ENCODE measurements at places on chromosomes 7 and 10.

DNA sequence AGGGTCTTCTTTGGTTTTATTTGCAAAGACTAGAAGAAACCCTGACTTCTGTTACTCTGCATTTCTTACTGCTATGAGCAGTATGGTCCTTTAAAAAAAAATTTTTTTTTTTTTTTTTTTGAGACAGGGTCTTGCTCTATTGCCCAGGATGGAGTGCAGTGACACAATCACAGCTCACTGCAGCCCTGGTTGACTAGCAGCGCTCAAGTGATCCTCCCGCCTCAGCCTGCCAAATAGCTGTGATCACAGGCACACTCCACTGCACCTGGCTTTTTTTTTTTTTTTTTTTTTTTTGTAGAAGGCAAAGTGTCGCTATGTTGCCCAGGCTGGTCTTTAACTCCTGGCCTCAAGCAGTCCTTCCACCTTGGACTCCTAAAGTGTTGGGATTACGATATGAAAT, 17.4 kb downstream of the CNNM2 start:
- DNase-seq = no peak

DNA sequence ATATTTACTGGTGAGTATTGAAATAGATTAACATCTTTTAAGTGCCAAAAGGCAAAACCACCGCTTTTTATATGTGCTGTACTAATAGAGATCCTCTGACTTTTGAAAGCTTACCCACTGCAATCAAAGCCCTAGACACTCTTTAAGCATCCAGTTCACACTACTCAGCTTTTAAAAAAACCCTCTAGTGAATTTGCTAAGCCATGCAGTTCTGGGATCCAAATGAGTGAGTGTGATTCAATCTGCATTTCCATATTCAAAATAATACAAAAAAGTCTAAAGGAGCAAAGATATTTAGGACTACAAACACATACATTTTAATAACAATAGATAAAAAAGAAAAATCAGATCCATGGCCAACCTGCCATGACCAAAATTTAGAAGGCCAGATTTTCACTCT, 288.2 kb downstream of the MAGI2 start:
- no peak for DNase-seq

DNA sequence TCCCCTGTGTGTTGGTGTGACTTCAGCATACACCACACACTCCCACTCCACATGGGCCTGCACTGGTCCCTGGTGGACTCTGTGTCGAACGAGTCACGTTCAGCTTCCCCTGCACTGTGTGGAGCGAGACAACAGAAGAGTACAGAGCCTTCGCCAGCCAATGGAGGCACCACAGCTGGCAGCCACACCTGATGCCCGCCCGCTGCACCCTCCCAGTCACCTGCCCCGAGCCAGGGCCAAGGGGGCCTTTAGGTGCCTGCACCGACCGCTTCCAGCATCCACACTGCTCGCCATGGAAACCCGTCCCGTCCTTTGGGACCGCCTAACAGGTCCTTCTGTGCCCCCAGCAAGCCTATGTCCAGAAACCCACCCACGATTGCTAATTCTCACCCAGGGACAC, 9.2 kb downstream of the FOXL3 start:
- DNase-seq = peak; percentile 66

- DNase-seq = no peak
Observed at GRCh38 chr10:13518076-13518692, 10.6 kb downstream of the BEND7 start.

DNA sequence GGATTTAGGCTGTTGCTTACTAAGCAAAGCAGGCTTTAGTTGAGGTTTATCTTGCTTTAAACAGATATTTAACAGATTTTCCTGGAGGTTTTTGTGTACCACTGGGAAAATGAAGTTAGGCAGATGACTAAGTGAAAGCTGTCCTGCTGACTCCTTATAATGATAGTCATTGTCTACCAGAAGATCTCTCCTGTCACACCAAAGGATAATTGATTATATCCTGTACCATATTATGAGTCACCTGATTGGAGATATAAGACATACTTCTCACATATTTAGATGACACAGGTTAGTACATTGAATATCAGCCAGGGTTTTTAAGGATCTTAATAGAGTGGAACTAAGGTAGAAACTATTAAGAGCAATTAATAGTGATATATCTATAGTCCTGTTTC, 68.4 kb downstream of the PTEN start:
- no peak for DNase-seq

DNA sequence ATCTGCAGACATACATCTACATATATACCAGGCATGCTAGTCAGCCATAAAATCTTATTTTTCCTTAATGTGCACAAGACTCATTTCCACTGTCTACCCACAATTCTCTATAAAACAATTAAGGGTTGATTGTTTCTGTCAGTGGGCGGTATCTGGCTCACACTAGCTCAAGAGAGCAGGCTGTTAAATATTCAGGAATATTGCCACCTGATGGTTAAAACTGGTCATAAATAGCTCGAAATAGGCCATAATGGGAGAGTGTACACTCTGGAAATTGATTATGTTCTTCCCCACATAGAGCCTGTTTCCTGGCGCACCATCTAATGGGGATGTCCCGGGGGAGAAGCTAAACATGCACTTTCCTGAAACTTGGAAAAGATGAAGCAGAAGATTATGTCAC, 620.6 kb upstream of the ANKRD30A start:
- DNase-seq = no peak

DNA sequence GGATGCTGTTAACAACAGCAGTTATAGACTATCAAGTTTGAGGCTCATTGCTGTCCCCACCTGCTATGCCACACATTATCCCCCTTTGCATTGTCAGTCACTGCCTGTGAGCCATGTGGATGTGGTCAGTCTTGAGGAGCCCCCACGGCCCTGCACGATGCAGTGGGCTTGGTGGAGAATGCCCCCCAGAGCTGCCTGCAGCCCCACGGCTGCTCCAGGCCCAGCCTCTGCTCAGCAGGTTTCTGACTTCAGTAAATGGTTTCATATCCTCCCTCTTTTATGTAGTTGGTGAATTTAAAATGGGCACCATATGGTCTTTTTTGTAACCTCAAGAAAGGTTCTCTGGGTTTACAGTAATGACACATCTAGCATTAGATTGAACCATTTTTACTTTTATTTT, 164.1 kb downstream of the EBF3 start:
- DNase-seq = no peak

DNA sequence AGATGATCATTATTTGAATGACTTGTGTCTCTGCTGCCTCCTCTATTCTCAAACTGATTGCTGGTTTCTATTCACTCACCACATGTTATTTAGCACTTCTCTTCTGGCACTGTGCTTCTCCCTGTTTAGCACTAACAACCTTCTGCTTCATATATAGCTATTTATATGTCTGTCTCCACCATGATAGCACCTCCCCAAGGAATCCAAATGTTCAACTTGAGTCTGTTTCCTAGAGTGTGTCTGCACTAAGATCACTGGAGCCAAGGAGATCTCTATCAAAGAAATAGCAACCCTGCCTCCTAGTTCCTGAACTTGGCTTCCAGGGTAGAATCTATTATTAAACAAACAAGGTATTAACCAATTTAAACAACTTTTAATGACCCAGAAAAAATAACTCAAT, 104.5 kb downstream of the CYP26A1 start:
- no peak for DNase-seq

DNA sequence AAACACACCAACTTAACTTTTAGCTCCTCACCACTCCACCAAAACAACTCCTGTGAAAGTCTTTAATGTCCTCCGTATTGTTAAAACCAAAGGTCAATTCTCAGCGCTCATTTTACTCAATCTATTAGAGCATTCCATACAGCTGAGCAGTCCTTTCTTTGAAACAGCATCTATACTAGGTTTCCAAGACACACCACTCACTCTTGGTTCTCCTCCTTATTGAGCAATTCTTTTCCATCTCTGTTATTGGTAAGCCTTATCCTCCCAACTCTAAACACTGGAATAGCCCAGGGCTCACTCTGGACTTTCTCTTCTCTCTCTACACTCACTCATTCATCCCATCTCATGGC, 34.9 kb downstream of the COA1 start:
- DNase-seq = no peak

DNA sequence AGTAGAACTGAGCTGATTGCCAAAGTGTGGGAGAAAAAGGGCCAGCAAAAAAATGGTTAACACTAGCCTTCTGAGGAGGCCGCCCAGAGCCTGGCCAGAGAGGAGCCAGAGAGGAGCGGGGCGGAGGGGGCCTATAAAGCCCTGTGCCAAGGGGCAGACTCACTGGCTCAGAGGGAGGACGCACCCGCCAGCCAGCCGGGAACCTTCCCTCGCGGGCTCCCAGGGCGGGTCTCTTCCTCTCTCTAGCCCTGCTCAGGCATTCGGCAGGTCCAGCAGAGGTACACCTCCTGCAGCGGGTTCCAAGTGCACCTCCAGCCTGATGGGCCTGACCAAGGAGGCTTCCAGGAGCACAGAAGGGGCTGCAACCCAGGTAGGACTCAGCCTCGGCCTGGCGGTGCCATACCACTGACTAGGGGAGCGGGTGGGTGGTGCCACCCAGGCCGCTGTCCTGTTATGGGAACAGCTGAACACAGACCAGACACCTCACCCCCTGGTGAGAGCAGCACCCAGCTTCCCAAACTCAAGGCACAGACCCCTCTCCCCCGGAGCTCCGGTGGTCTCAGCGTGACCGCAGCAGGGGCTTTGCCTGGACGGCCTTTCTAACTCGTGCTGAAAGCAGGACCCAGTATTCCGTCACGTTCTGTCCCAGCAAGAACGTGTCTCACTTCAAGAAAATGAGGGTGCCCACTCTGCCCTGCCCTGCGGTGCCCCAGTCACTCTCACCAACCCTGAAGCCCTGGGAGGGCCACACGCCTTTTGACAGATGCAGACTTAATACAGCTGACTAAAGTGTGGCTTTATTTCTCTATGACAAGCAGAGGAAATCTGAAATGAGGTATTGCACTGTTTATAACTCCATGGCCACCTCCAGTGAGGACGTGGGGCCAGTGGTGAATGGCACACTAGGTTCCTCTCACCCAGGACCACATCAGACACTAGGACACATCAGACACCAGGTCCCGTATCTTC, at the start of gene GPER1:
TSS of gene GPER1 (plus strand) at position 162 of the 969 bp plus-strand sequence. CDS start 3,616 bp downstream, outside the sequence.
- DNase-seq = no peak

DNA sequence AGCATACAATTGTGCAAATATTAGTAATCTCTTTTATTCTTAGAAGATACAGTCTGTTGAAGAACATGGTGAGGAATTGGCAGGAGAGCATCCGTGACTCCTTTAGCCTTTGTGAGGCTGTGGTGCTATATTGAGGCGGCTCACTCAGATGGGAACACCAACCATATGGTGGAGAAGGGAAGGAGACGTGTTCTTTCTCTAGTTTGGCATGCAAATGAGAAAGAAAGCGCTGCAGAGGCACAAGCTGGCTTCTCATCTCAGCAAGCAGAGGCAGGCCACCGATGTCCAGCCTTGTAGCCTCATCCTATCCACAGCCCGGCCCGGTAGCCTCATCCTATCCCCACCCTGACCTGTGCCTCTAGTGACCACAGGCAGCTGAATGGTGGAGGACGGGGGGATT, 288.3 kb downstream of the CAMK1D start:
- no peak for DNase-seq

DNA sequence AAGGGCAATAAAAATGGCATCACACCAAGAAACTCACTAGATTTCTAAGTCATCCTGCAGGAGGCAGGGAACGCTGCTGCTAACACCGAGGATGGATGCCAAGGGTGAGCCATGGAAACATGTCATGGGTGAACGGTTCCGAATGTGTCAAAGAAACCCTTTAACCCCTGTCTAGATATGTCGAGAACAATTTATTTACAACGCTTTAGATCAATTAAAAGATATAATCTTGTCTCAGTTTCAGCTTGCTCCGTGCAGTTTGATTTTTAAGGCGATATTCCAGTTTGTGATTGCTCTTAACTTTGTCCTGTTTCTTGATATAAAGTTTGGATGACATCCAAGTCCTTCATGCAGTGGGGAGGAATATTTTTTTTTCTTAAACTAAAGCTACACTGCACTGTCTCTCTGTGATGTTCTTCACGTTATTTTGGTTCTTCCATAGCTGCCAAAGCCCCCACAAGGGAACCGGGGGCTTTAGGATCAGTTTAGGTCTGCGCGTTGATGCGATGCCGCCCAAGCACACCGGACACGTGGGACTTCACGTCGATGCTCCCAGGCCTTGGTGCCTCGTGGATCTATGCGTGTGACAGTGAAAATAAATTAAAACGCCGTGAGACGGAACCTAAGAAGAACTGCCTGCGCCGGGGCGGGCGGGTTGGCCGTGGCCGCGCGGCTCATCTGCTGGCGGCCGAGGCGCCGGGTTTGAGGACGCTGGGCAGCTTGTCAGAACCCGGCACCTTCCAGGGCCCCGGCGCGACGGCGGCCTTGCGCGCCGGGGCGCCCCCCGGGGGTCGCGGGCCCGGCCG, 220.3 kb downstream of the PHTF2 start:
- no peak for DNase-seq

DNA sequence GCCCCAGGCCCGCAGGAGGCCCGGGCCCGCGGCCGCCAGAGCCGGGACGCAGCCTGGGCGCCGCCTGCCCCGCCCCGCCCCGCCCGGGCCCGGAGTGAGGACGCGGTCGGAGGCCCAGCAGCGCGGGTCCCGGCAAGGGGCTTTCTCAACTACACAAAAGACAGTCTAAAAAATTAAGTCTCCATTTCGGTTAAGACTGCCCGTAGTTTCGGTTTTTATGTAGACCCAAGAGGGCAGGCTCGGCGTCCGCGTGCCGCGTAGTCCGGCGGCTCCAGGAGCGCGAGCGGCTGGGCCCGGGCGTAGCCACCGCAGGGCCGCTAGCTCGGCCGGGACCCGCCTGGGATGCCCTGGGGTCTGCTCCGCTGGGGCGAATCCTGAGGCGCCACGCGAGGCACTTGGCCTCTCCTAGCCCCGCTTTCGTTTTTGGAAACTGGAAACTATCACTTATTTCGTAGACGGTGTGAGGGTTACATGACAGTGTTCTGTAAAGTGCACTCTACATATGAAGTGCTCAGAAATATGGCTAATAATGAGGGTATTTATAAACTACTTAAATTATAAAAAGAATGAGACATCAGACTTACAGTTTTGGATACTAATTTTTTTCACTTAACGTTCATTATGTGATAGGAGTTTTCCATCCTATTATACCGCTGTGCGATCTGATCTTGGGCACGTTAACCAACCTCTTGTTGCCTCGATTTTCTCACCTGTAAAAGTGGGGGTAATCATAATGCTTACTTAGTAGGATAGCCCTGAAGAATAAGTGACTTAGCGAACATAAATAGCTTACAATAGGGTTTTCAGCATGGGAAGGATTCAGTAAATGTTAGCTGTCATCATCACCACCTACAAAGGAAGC, 573 bp downstream of the BLVRA start:
- peak; percentile 76 for DNase-seq

DNA sequence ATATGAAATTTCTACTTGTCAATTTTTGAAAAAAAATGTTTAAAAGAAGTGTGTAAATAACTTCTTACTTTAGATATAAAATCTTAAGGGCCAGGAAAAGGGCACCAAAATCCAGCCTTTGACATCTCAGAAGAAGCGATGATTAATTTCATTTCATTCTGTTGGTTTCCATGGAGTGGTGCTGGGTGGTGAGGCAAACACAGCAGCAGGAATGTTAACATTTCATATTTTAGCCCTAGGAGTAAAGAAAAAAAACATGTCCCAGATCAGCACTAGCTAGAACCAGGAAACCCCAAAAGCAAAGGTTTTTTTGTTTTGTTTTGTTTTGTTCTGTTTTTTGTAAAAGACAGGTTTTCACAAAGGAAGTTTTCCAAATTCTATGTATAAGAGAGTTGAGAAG, 298.8 kb upstream of the C7orf33 start:
- DNase-seq = no peak

Measured in type B pancreatic cell (in vitro differentiated cells).